ENCODE measurements at places on chromosomes 5 and 9. TPM values are rescaled to one million over a fixed set of nuclear protein-coding genes. Genes with fewer than 3 reads are reported as not detected.

ELOVL7 gene
- 0.24 TPM for total RNA-seq

MVB12B gene
- 3.9 TPM for total RNA-seq

CHMP5 gene
- total RNA-seq: 70.0 TPM

GABRA1 gene
- total RNA-seq: not detected

PCDHB16 gene
- not detected for total RNA-seq

CNTLN gene
- 2.1 TPM for total RNA-seq

STOM gene
- 50.8 TPM for total RNA-seq

HRCT1 gene
- total RNA-seq: not detected

RASEF gene
- not detected for total RNA-seq

ANKRD31 gene
- total RNA-seq: 0.32 TPM

PCDHB13 gene
- not detected for total RNA-seq

GPRIN1 gene
- total RNA-seq: 8.9 TPM

WWC1 gene
- 1.9 TPM for total RNA-seq

NSG2 gene
- total RNA-seq: not detected

UCK1 gene
- total RNA-seq: 22.1 TPM

LCN15 gene
- total RNA-seq: not detected

CDHR2 gene
- 0.50 TPM for total RNA-seq

IL4 gene
- not detected for total RNA-seq

ARHGEF39 gene
- total RNA-seq: 16.1 TPM

LTC4S gene
- 1.3 TPM for total RNA-seq

IFNK gene
- not detected for total RNA-seq
